Central memory CD8-positive, alpha-beta T cell (primary cell): ENCODE measurements at places on chromosomes 6 and 20.
A peak's percentile ranks its signal among the peaks of the same experiment; 100 is the strongest.

GRCh38 chr20:4961746-4962145, 39.6 kb downstream of the SLC23A2 start:
- DNase-seq = no peak
- peak overlapping the region; percentile 32 for H3K4me3 ChIP-seq
- peaks cover 7% of the 10 kb centered on the region for H3K36me3 ChIP-seq
- peak overlapping the region; percentile 94 for H3K27ac ChIP-seq
- peaks cover 15% of the 10 kb centered on the region for H3K4me1 ChIP-seq

GRCh38 chr6:52087498-52087999, at the start of gene PKHD1:
Gene PKHD1 (minus strand): TSS chr6:52087613. CDS start chr6:52084933, 2,680 bp downstream.
- no peaks in the 10 kb centered on the region for H3K4me1 ChIP-seq
- DNase-seq = no peak
- H3K36me3 ChIP-seq = no peaks in the 10 kb centered on the region
- no peak within 1 kb of the TSS for H3K4me3 ChIP-seq

- no peak overlapping the region for H3K27ac ChIP-seq
- H3K4me1 ChIP-seq = no peaks in the 10 kb centered on the region
- no peak for DNase-seq
- H3K36me3 ChIP-seq = peaks cover 1% of the 10 kb centered on the region
- H3K4me3 ChIP-seq = no peak overlapping the region
- H3K27me3 ChIP-seq = no peaks in the 10 kb centered on the region
Measured at GRCh38 chr6:58198301-58198700, 880.9 kb downstream of the PRIM2 start.

GRCh38 chr6:43771210-43771857, 1.3 kb downstream of the VEGFA start:
- DNase-seq = peak; percentile 36
- H3K27ac ChIP-seq = no peak overlapping the region
- peaks cover 27% of the 10 kb centered on the region for H3K27me3 ChIP-seq
- H3K4me1 ChIP-seq = peaks cover 38% of the 10 kb centered on the region
- peaks cover 7% of the 10 kb centered on the region for H3K36me3 ChIP-seq

DNA sequence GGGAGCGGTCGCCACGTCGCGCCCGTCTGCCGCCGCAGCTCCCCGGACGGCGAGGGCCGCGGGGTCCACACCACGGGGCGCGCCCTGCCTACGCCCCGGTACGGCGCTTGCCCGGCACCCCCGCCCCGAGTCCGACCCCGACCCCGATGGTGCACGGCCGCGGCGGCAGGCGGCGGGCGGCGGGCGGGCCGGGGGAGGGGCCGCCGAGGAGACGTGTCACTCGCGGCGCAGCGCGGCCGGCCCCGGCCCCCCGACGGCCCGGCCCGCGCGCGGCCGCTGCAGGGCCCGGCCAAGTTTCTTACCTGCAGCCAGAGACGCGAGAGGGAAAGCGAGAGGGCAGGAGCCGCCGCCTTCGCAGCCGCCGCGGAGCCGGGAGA, 328 bp downstream of the RRBP1 start:
- H3K4me1 ChIP-seq = peaks cover 17% of the 10 kb centered on the region
- H3K36me3 ChIP-seq = peaks cover 7% of the 10 kb centered on the region
- H3K27ac ChIP-seq = peak overlapping the region; percentile 63

DNA sequence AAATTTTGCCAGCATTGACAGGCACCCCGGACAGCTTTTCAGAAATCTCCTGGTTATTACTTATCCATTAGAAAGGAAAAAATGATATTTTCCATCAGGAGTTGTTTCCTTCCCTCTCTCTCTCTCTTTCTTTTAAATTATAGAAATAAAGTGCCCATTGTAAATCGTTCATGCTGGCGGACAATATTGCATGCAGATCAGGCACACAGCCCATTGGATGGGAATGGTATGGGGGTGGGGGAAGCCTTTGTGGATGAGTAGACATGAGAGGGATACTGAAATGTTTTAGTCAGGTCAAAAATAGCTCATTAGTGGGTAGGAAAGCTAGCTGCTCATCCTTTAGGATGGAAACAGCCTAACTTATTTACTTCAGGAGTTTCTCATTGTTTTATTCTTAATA, 764.9 kb upstream of the MMS22L start:
- H3K27ac ChIP-seq = no peak overlapping the region
- no peak overlapping the region for H3K4me3 ChIP-seq
- H3K36me3 ChIP-seq = no peaks in the 10 kb centered on the region
- no peaks in the 10 kb centered on the region for H3K4me1 ChIP-seq
- no peak for DNase-seq

GRCh38 chr6:140905724-140906123, 1227.0 kb upstream of the GJE1 start:
- no peak for DNase-seq
- no peaks in the 10 kb centered on the region for H3K4me1 ChIP-seq
- H3K36me3 ChIP-seq = no peaks in the 10 kb centered on the region
- no peak overlapping the region for H3K4me3 ChIP-seq
- no peaks in the 10 kb centered on the region for H3K27me3 ChIP-seq

GRCh38 chr6:30721198-30722024, 1.3 kb downstream of the TUBB start:
- H3K27me3 ChIP-seq = no peaks in the 10 kb centered on the region
- peak; percentile 94 for DNase-seq
- peaks cover 64% of the 10 kb centered on the region for H3K36me3 ChIP-seq
- peak overlapping the region; percentile 94 for H3K4me3 ChIP-seq
- H3K27ac ChIP-seq = peak overlapping the region; percentile 87
- peaks cover 59% of the 10 kb centered on the region for H3K4me1 ChIP-seq

GRCh38 chr6:109964949-109965348, 13.2 kb upstream of the GPR6 start:
- no peak for DNase-seq
- peaks cover 30% of the 10 kb centered on the region for H3K27me3 ChIP-seq
- no peak overlapping the region for H3K27ac ChIP-seq
- H3K4me1 ChIP-seq = no peaks in the 10 kb centered on the region

- DNase-seq = no peak
- no peak overlapping the region for H3K4me3 ChIP-seq
- no peaks in the 10 kb centered on the region for H3K4me1 ChIP-seq
- peaks cover 7% of the 10 kb centered on the region for H3K27me3 ChIP-seq
Measured at GRCh38 chr6:78917788-78918187, 50.4 kb downstream of the IRAK1BP1 start.

- no peak overlapping the region for H3K4me3 ChIP-seq
- no peak overlapping the region for H3K27ac ChIP-seq
- peaks cover 7% of the 10 kb centered on the region for H3K27me3 ChIP-seq
- peaks cover 2% of the 10 kb centered on the region for H3K36me3 ChIP-seq
- DNase-seq = no peak
- peaks cover 10% of the 10 kb centered on the region for H3K4me1 ChIP-seq
Measured at GRCh38 chr6:44058617-44059358, 68.5 kb downstream of the MRPL14 start.

DNA sequence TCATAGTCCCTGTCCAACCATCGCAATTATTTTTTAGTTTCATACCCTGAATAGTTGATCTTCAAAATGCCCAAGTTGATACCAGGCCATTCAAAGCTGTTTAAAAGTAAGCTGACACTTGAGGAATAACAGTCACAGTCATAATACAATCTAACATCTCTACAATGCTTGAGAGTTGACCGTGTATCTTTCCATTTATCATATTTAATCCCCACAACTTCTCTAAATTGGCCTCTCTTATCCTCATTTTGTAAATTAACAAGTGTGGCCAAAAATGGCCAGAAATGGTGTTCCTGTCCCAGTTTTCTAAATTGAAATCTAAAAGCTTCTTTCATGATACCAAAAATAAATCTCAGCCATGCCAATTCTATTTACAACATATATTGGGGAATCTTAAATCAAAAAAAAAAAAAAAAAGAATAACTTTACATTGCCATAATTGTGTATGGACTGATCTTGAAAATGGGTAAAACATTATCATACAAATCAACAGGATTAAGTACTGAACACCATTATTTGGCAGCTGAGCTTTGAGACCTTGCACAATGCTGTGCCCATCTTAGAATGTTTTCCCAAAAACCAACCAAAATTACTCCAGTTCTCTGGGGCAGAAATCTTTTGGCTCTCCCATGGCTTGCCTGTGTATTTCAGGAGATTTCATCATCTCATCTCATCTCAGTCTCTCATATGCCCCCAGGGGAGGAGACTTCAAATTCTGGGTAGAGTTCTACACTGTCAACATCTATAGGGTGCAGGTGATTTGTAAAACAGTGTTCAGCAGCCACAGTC, 448.7 kb upstream of the JARID2 start:
- DNase-seq = no peak
- no peak overlapping the region for H3K27ac ChIP-seq
- H3K4me1 ChIP-seq = no peaks in the 10 kb centered on the region
- no peak overlapping the region for H3K4me3 ChIP-seq
- H3K36me3 ChIP-seq = no peaks in the 10 kb centered on the region

DNA sequence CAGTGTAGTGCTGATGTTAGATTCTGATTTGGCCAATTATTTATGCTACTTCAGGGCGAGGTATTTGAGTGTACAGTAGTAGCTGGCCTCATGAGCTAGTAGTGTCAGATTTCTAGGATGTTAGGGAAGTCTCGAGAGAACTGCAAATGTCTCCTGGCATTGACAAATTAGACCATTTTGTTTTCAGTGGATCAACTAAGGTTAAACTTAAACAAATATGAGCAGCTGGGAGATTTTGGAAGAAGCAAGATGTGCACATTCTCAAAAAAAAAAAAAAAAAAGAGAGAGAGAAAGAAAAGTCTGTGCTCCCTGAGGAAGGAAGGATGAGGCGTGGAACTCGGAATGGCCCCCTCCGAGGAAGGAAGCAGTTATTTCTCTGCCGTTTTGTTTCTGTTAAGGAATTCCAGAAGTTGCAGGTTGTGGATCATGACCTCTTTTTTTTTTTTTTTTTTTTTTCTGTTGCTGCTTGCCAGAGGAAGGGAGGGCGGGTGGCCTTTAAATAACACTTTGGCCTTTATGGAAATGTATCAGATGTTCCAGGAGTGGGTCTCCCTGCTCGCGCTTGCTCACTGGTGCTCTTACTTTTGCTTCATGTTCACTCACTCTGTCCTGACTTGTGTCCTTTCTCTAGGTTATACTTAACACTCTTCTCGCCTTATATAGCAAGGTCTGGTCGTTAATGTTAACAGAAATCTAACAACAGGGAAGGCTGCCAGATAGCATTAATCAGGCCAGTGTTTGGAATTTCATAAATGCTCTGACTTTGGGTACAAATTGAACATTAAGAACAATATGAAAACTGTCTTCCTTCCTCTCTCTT, 124.4 kb downstream of the TCP11 start:
- H3K27me3 ChIP-seq = no peaks in the 10 kb centered on the region
- no peak overlapping the region for H3K4me3 ChIP-seq
- DNase-seq = no peak
- peaks cover 12% of the 10 kb centered on the region for H3K36me3 ChIP-seq
- H3K27ac ChIP-seq = no peak overlapping the region
- no peaks in the 10 kb centered on the region for H3K4me1 ChIP-seq

GRCh38 chr20:33318096-33318429, 35.0 kb downstream of the BPIFB1 start:
- no peak overlapping the region for H3K27ac ChIP-seq
- no peaks in the 10 kb centered on the region for H3K4me1 ChIP-seq
- no peaks in the 10 kb centered on the region for H3K36me3 ChIP-seq
- DNase-seq = no peak
- peaks cover 44% of the 10 kb centered on the region for H3K27me3 ChIP-seq

GRCh38 chr20:51566594-51566993, 24.1 kb upstream of the NFATC2 start:
- no peaks in the 10 kb centered on the region for H3K36me3 ChIP-seq
- H3K27ac ChIP-seq = no peak overlapping the region
- DNase-seq = no peak

- no peak overlapping the region for H3K27ac ChIP-seq
- H3K4me1 ChIP-seq = no peaks in the 10 kb centered on the region
- peaks cover 35% of the 10 kb centered on the region for H3K27me3 ChIP-seq
- no peaks in the 10 kb centered on the region for H3K36me3 ChIP-seq
Measured at GRCh38 chr6:69647726-69648125, 149.1 kb downstream of the LMBRD1 start.

DNA sequence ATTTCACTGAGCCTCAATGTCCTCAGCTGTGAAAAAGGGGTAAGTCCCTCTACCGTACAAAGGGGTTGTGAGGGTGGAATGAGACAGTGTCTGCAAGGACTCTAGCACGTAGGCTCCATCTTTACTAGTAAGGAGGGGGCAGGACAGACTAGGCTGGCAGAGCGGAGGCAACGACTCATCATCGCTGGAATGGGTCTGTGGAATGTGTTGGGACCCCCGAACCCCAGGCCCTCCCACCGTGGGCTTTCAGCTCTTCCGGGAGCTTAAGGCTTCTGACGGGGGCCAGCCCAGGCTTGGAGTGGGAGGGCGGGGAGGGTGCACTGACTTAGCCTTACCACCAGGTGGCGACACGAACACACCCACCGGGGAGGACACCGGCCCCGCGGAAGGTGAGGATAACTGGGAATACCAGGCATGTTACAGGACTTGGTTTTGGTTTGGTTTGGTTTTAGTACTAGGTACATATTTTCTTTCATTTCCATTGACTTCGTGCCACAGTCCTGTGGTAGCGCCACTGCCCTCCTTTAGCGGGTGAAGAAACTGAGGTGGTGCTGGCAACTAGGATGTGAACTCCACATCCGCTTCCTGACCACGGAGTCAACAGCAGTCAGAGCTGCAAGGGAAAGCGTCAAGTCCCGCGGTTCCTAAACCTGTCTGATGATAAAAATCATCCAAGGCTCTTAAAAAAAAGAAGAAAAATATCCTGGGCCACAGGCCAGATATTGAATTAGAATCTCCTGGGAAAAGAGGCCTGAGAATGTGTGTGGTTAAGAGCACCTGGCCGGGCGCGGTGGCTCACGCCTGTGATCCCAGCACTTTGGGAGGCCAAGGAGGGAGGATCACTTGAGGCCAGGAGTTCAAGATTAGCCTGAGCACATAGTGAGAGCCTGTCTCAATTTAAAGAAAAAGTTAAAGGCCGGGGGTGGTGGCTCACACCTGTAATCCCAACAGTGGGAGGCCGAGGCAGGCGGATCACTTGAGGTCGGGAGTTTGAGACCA, 10.3 kb upstream of the TULP1 start:
- no peaks in the 10 kb centered on the region for H3K27me3 ChIP-seq
- peaks cover 28% of the 10 kb centered on the region for H3K4me1 ChIP-seq
- peak; percentile 53 for DNase-seq
- no peak overlapping the region for H3K27ac ChIP-seq
- H3K36me3 ChIP-seq = peaks cover 6% of the 10 kb centered on the region

DNA sequence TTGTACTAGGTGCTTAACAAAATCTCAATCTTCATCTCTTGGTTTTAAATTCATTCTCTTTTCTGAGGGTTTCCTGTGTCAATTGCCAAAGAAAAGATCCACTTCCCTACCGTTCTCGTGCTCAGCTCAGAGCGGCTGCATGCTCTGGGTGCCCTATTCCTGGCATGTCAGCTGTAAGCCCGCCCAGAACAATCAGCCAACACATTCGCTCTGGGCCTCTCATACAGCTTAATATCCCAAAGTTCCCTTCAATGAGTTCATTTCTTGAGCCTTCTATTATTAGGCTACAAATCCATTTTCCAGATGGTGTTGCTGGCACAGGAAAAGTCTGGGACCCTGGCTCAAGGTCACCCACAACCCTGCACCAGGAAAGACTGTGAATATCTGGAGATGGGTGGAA, 24.3 kb upstream of the LRFN2 start:
- H3K36me3 ChIP-seq = no peaks in the 10 kb centered on the region
- no peak overlapping the region for H3K4me3 ChIP-seq
- DNase-seq = no peak
- H3K4me1 ChIP-seq = no peaks in the 10 kb centered on the region
- peaks cover 73% of the 10 kb centered on the region for H3K27me3 ChIP-seq

- H3K27me3 ChIP-seq = peaks cover 45% of the 10 kb centered on the region
- H3K4me3 ChIP-seq = no peak overlapping the region
- no peak overlapping the region for H3K27ac ChIP-seq
Measured at GRCh38 chr6:4979426-4979825, 24.4 kb downstream of the RPP40 start.
